ENCODE measurements at places on chromosomes 4 and X. TPM values are rescaled to one million over a fixed set of nuclear protein-coding genes. Genes with fewer than 3 reads are reported as not detected.

The SSX4 gene
- polyA plus RNA-seq: not detected

The LRIT3 gene
- 0.78 TPM for polyA plus RNA-seq

The NXF2 gene
- not detected for polyA plus RNA-seq

The SLITRK4 gene
- 4.5 TPM for polyA plus RNA-seq

The MAGEH1 gene
- polyA plus RNA-seq: 262 TPM

The GPR50 gene
- polyA plus RNA-seq: not detected

The EPGN gene
- polyA plus RNA-seq: not detected

The USP51 gene
- polyA plus RNA-seq: 1.4 TPM

The FGFBP1 gene
- polyA plus RNA-seq: not detected

The DCLK2 gene
- 134 TPM for polyA plus RNA-seq

The FAM53A gene
- polyA plus RNA-seq: 0.78 TPM

The BANK1 gene
- not detected for polyA plus RNA-seq

The TCEAL6 gene
- not detected for polyA plus RNA-seq

The SSX3 gene
- not detected for polyA plus RNA-seq

The NWD2 gene
- polyA plus RNA-seq: 0.16 TPM

The FAM133A gene
- 4.9 TPM for polyA plus RNA-seq

The IL2 gene
- polyA plus RNA-seq: not detected

The FGFBP2 gene
- polyA plus RNA-seq: not detected

The PTTG2 gene
- polyA plus RNA-seq: not detected

The AMER1 gene
- polyA plus RNA-seq: 3.1 TPM

The C4orf50 gene
- 1.6 TPM for polyA plus RNA-seq

The CENPI gene
- 1.8 TPM for polyA plus RNA-seq

The POU4F2 gene
- not detected for polyA plus RNA-seq

The CPLX1 gene
- polyA plus RNA-seq: 7.6 TPM

The PDCL2 gene
- not detected for polyA plus RNA-seq

The SMARCA1 gene
- 66.9 TPM for polyA plus RNA-seq

The PF4V1 gene
- polyA plus RNA-seq: not detected

The MAGEA2 gene
- 1.8 TPM for polyA plus RNA-seq

The STK26 gene
- polyA plus RNA-seq: 8.8 TPM

The DSPP gene
- not detected for polyA plus RNA-seq

The PABPC1L2B gene
- polyA plus RNA-seq: not detected

The DIPK2B gene
- not detected for polyA plus RNA-seq

The KCNE5 gene
- polyA plus RNA-seq: not detected

The GPM6B gene
- 212 TPM for polyA plus RNA-seq

The TAF7L gene
- polyA plus RNA-seq: 1.1 TPM

The SPANXA2 gene
- not detected for polyA plus RNA-seq

The TLR1 gene
- polyA plus RNA-seq: not detected

The SMIM43 gene
- 0.17 TPM for polyA plus RNA-seq

The NPNT gene
- polyA plus RNA-seq: 2.6 TPM

The AMTN gene
- polyA plus RNA-seq: not detected

The SMR3B gene
- not detected for polyA plus RNA-seq

The BEND2 gene
- polyA plus RNA-seq: not detected

The NKX3-2 gene
- polyA plus RNA-seq: not detected
